Chondrocyte (in vitro differentiated cells): ENCODE measurements at places on chromosomes 13 and 19. TPM values are rescaled to one million over a fixed set of nuclear protein-coding genes. Genes with fewer than 3 reads are reported as not detected.

DNA sequence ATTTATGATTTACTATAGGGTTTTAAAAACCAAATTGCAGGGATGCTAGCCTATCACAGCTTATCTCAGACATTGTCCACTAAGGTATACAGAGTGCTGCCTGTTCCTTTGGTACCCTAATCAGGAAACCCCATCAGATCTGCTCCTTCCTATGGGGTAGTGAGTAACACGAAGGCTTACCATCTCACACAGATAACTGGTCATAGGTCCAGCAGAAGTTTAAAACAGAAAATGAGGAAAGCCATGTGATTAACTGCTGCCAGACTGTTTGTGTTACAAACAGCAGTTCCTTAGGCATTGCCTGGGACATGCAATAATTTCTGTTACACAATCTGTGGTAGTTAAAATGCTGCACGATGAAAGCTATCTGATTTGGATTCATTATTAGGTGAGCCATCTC is 53.5 kb upstream of the ALOX5AP start:
- no peak for DNase-seq

GRCh38 chr19:58519087-58519354 is 589 bp downstream of the ZBTB45 start:
- no peak for DNase-seq

- no peak for DNase-seq
Measured at GRCh38 chr19:55208880-55209692, at the start of gene PTPRH. Gene PTPRH (minus strand): TSS chr19:55209501. CDS start chr19:55209433, 68 bp downstream.

DNA sequence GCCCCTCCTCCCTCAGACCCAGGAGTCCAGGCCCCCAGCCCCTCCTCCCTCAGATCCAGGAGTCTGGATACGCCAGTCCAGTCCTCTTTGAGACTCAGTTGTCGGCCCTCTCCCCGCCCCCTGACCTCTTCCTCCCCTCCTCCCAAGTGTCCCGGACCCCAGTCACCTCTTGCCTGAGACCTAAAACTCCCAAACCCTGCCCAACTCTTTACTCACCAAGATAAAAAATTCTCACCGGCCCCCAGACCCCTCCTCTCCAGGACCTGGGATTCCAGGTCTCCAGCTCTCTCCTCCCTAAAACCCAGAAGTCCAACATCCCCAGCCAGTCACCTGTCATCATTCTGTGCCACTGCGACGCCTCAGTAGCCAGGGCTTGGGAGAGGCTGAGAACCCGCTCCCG is 1.4 kb upstream of the HSD17B14 start:
- no peak for DNase-seq

GRCh38 chr19:459724-460511 is 915 bp downstream of the SHC2 start:
- DNase-seq, result no peak

- peak; percentile 85 for DNase-seq
Measured at GRCh38 chr19:16846901-16847300, 17.7 kb downstream of the SIN3B start.

DNA sequence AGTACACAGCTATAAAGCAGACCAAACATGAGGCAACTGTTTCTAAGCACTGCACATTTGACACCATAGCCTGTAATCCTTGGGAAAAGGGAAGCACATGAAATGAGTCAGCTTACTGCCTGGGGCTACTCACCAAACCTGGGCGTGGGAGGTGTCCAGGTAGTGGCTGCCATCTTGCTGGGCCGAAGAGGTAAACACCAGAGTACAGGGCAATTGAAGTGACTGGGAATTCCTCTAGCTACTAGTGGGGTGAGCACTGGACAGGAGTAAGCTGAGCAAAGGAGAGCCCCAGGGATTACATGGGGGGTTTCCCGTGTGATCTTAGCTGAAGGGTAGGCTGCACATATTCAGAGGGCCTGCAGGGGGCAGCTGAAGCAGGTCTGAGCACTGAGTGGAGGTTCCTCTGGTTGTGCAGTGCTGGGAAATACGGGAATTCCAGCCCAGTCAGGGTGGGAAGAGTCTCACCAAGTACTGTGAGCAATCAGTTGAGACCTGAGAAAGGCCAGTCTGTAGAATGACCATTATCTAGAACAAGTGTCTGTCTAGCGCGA is 140.5 kb downstream of the SLC7A1 start:
- no peak for DNase-seq

- no peak for DNase-seq
Measured at GRCh38 chr13:30738526-30739236, 3.3 kb downstream of the ALOX5AP start.

GRCh38 chr13:97333983-97334382 is 100.0 kb upstream of the RAP2A start:
- no peak for DNase-seq

- no peak for DNase-seq
Measured at GRCh38 chr13:57899096-57899495, 267.6 kb downstream of the PCDH17 start.

DNA sequence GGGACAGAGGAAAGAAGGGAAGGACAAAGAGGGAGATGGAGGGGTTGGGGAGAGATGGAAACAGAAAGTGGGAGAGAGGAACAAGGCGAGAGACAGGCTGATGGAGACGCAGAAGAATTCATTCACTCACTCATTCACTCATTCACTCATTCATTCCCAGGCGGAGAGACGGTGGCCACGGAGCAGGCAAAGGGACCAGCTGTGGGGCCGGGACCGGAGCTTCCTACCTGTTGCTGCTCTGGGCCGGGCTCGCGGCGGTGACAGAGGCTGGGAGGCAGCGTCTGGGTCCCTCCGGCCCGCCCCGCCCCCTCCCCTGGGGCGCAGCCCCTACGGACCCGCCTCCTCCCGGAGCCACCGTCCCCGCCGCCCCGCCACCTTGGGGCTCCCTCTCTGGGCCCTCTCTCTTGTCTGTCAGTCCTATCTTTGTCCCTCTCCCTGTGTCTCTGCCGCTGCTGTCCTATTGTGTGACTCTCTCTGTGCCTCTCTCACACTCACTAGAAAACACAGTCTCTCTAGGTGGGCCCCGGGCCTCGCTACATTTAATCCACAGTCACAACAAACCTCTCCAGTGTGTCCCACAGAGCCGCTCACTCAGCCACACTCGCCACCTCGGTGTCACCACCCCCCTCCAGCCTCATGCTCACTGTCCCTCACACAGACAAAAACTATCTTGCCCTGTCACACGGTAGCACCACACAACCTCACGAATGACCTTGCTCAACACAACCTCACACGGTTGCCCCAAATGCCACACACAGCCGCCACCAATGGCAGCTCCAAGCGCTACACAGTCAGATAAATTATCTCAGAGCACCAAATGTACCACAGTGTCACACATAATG is at the start of gene GNG8:
Gene GNG8, minus strand, starts transcription at position 283 of the 842 bp plus-strand sequence. CDS start 1,520 bp downstream, outside the sequence.
- no peak for DNase-seq

- DNase-seq, result no peak
Measured at GRCh38 chr19:52397310-52398080, at the start of gene ZNF528. Gene ZNF528 (plus strand): TSS chr19:52397849. CDS start chr19:52402014, 4,165 bp downstream.

DNA sequence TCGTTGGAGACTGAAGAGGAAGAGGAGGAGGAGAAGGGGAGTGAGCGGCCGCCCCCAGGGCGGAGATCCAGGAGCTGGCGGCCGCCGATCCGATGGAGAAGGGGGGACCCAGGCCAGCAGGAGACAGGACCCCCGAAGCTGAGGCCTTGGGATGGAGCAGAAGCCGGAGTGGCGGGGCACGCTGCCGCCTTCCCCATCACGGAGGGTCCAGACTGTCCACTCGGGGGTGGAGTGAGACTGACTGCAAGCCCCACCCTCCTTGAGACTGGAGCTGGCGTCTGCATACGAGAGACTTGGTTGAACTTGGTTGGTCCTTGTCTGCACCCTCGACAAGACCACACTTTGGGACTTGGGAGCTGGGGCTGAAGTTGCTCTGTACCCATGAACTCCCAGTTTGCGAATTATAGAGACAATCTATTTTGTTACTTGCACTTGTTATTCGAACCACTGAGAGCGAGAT is 1.8 kb downstream of the GADD45B start:
- DNase-seq, result no peak

DNA sequence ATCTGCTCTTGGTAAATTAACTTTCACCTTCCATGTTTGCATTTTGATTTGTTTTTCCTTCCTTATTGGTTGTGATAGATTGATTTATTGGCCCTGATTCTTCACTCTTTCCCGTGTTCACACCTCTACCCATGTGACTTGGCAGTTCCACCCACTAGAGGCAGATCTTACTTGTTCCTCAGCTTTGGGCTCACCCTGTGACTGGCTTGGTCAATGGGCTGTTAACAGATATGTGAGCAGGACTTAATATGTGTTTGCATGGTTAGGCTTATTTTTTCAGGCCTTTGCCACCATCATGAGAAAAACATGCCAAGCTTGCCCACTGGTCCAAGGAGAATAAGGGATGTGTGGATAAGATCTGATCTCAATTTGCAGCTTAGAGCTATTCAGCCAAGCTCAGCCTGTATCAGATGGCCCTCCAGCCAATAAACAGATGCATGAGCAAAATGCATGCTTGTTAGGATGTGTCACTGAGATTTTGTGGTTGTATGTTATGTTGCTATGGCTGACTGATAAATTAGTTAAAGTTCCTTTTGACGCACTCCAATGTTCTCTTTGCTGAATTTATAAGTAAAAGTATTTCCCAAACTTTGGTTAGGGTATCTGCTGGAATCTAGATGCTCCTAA is 48.0 kb downstream of the RGCC start:
- no peak for DNase-seq

DNA sequence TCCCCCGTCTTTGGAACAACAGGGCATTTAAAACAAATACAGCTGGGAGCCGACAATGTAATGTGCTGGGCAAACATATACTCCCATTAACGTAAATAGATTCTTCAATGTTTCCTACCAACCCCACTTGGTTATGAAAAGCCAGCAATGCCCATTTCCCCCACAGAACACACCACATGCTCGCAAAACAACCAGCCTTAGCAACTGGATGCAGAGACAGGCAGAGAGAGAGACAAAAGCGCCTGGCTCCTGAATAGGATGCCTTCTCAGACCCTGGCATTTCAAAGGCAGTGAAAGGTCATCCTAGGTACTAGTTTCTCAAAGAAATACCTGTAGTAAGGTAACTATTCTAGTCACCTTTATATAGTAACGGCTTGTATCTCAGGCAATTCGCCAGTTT is 462.9 kb downstream of the ITGBL1 start:
- no peak for DNase-seq

DNA sequence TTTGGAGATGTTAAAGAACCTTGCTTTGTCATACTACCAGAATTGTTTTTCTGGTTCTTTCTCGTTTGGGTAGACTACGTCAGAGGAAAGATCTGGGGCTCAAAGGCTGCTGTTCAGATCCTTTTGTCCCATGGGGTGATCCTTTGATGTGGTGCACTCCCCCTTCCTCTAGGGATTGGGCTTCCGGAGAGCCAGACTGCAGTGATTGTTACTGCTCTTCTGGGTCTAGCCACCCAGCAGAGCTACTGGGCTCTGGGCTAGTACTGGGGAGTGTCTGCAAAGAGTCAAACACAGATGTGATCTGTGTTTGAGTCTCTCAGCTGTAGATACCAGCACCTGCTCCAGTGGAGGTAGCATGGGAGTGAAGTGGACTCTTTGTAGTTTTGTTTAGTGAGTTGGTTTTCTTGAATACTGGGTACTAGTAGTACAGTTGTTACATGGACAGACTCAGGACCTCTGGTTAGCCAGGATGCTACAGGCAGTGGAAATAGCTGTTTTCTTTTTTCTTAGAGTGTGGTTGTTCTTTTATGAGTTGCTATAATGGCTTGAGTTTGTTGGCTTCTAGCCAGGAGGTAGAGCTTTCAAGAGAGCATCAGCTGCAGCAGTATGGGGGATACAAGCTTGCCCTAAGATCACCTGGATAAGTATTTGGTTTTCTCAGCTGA is 34.4 kb downstream of the DNAJC15 start:
- no peak for DNase-seq

- DNase-seq, result no peak
Measured at GRCh38 chr13:29845440-29846056, 4.9 kb downstream of the UBL3 start.

DNA sequence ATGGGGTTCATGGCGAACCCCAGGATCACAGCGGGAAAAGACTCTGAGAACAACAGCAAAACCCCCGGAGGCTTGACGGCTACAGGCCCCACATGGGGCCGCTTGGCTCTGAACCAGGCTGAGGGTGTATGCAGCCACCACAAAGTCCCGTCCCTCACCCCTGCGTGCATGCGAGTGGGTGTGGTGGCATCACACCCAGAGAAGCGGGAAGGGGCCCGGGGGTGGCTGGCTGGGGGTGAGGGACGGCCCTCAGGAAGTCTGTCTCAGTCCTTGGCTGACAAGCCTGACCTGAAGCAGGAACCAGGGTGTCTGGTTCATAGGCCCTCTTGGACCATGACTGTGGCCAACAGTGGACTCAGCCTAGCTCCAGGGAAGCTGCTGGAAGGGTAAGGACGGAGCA is 34.2 kb downstream of the CEBPG start:
- DNase-seq, result peak; percentile 81

GRCh38 chr19:47240996-47241918 is 10.3 kb upstream of the BBC3 start:
- no peak for DNase-seq

The CGB5 gene
- 1.6 TPM in 1 of 3 replicates, not detected in the others for total RNA-seq

GRCh38 chr19:29715701-29716581 is 880 bp upstream of the C19orf12 start:
- no peak for DNase-seq

- no peak for DNase-seq
Measured at GRCh38 chr13:45718992-45719391, 16.9 kb downstream of the CBY2 start.

DNA sequence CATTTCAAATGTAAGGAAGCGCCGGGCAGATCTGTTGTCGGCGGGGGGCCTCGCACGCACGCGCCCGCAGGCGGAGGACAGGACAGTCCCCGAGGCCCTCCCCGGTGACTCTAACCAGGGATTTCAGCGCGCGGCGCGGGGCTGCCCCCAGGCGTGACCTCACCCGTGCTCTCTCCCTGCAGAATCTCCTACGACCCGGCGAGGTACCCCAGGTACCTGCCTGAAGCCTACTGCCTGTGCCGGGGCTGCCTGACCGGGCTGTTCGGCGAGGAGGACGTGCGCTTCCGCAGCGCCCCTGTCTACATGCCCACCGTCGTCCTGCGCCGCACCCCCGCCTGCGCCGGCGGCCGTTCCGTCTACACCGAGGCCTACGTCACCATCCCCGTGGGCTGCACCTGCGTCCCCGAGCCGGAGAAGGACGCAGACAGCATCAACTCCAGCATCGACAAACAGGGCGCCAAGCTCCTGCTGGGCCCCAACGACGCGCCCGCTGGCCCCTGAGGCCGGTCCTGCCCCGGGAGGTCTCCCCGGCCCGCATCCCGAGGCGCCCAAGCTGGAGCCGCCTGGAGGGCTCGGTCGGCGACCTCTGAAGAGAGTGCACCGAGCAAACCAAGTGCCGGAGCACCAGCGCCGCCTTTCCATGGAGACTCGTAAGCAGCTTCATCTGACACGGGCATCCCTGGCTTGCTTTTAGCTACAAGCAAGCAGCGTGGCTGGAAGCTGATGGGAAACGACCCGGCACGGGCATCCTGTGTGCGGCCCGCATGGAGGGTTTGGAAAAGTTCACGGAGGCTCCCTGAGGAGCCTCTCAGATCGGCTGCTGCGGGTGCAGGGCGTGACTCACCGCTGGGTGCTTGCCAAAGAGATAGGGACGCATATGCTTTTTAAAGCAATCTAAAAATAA is 18.2 kb downstream of the IL17D start:
- DNase-seq, result no peak
